ENCODE measurements at places on chromosomes 3 and 15.

DNA sequence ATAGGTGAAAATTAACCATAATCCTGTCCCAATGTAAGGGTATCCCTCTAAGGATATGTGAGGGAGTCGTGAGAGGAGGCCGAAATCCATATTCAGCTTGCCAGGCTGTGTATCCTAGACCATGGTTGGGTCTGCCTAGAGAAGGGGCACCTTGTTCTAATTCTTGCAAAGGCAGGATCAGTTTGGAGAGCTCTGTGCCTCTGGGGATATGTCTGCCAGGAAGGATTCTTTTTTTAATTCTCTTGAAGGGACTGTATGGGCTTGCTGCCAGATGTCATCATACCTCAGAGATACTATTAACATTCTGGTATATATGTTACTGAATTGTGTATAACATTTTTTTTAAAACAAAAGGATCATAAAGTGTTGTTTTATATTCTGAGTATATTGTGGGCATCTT is 2.4 kb downstream of the ATP1B3 start:
- DNase-seq, result no peak

- no peak for DNase-seq
These were observed 249.0 kb downstream of the TLE3 start for GRCh38 chr15:69848551-69849231.

GRCh38 chr3:177284383-177284881 is 87.2 kb upstream of the TBL1XR1 start:
- DNase-seq, result no peak

DNA sequence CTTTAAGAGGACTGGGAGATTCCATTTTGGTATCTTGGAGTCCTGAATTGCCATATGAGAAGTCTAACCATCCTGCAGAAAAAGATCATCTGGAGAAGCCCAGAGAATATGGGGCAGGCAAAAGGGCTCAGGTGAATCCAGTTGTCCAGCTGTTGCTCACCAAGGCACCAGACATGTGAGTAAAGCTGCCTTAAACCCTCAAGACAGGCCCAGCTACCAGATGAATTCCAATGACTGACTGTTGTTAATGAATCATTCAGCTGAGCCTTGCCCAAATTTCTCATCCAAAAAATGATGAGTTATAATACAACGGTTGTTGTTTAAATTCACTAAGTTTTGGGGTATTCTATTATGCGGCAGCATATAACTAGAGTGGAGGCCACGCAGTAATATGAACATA is 22.0 kb upstream of the NANOGP8 start:
- no peak for DNase-seq

DNA sequence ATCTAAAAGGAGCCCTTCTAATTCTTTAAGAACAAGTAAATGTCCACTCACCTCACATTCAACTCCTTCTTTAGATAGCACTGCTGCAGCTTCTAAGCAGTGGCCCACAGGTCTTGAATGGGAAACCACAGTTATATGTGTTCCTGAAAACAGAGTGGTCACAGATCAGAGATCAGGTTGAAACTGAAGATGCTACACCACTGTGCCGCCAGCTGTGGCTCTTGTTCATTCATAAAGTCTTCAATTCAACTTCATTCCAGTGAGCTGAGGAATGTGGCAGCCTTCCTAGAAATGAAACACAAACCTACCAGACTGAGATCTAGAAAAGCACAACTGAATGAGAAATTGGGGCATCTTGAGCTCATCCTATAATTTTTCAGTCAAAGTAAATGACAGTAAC is 4.0 kb downstream of the PDHB start:
- no peak for DNase-seq

- DNase-seq, result no peak
These were observed 574.0 kb downstream of the RBMS3 start for GRCh38 chr3:29854821-29855220.

- DNase-seq, result no peak
These were observed 61.6 kb downstream of the LRTM1 start for GRCh38 chr3:54866251-54866650.

GRCh38 chr3:194518652-194519051 is 31.9 kb upstream of the ATP13A3 start:
- no peak for DNase-seq

DNA sequence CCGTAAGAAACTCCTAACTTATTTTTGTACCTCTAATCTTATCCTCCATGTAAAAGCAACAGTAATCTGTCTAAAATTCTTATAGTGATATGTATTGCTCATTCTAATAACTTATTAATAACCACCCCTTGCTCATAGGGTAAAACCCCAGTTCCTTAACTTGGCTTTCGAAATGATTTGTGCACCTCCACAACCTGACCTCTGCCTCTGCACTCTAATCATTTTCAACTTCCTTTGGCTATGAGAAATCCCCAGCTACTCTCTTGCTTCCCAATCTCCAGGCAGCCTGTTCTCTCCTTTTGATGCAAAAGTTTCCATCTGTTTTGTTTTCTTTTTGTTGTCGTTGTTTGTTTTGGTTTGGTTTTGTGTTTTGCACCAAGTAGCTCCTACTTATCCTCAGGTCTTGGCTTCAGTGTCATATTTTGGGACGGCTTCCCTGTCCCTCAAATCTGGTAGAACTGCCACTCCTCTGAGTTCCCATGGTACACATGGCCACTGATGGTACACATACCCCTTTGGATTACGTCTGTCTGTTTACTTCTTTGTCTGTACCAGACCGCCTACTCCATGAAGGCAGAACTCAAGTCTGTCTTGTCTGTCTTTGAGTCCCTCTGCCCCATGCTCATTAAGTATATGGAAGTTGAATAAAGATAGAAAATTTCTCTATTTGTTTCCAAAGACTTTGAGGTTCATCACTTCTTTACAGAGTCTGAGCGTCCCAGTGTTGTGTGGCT is 105.6 kb upstream of the TGFBR2 start:
- no peak for DNase-seq

- no peak for DNase-seq
These were observed 25.0 kb upstream of the CTSH start for GRCh38 chr15:78969687-78970349.

DNA sequence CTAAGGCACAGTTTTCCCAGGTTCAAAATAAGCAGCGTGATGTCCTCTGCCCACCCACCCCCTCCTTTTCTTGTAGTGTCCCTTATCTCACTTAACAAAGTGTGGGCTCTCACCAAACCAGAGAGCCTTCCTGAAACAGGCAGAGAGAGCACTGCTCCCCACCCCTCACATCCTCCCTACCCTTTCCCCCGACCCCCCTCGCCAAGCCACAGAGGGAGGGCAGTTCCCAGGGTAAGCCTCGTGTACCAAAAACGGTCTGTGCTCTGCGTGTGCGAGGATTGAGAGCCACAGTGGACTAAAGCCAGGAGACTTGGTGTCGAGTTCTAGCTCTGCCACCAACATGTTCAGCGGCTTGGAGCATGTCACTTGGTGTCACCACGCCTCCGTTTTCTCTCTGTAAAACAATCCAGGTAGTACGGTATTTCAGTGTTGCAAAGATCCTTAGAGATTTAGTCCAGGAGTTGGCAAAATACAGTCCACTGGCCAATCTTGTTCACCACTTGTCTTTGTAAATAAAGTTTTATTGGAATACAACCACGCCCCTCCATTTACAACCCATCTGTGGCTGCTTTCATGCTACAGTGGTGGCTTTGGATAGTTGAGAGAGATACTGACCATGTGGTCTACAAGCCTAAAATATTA is 249.9 kb downstream of the OPA1 start:
- no peak for DNase-seq

- DNase-seq, result no peak
These were observed 321.5 kb upstream of the CTNNB1 start for GRCh38 chr3:40877631-40878463.

DNA sequence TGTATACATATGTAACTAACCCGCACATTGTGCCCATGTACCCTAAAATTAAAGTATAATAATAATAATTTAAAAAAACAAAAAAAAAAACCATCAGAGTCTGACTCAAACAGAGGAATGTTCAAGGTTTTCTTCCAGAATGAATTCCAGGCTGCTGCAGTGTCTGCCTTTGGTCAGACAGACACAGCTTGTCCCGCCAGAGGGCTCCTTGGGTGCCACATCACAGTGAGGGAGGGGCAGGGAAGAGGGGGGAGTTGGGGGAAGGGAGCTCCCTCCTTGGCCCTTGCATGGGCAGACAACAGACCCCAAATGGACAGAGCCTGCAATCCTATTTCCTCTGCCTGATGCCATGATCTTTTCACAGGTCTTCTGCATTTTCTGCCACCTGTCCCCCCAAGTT is 36.5 kb downstream of the ITGB5 start:
- no peak for DNase-seq

DNA sequence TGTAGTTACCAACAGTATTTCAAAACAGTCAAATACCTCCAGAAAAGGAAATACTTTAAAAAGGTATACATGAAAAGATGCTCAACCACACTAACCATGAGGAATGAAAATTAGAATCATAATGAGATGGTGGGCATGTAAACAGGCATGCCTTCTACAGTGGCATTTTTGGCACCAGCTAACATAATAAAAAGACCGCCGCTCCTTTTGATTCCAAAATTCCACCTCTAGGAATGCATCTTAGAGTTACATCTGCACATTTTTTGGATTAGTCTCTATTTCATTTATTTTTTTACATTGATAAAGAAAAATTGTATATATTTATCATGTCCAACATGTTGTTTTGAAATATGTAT is 37.0 kb upstream of the SPTBN5 start:
- DNase-seq, result no peak

DNA sequence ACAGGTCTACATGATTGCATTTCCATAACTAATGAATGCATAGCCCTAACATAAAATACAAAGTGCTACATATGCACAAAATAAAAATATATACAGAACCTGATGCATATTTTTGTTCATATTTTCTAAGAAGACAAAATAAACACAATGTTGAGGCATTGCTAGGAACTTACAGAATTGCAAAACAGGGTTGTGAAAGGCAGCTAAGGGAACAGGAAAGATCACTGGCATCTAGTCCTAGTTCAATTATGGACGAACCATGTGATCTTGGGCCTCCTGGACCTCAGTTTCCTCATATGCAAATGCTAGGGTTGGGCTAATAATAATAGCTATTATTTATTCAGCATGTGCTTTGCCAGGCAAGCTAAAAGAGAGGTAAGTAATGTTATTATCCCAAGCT is 15.5 kb upstream of the NCEH1 start:
- no peak for DNase-seq

GRCh38 chr3:186879781-186880180 is 37.3 kb downstream of the ADIPOQ start:
- no peak for DNase-seq

GRCh38 chr3:69474186-69474585 is 88.3 kb upstream of the FRMD4B start:
- no peak for DNase-seq

DNA sequence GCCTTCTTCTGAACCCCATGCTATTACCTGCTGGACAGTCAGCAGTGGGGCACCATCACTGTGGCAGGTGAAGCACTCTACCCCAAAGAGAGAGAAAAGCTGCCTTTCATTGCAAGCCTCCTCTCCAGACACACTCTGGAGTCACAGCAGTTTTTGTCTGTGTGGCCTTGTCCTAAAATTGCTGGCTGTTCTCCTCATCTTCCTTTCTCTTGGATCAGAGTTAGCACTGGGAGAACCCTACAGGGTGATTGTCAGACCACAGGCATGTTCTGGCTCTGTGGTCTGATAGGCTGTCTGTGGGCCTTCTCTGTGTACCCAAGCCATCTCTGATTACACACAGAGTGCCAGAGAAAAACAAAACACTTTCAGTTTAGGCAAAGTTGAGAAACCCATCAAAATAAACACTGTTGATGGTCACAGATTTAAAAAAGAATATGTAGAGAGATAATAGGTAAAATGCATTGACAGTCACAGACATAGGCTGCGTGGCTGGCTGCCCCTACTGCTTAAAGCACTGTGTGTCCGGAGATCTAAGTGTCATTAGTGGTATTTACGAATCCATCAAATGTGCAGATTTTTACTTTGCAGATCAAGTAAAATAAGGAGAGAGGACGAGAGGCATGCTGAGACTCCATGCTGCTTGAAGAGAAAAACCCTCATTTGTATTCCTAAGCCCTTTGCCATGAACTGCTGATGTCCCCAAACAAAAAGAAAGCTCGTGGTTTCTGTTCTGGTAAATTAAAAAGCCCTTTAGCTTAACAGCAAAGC is 689.9 kb downstream of the TUSC7 start:
- no peak for DNase-seq

DNA sequence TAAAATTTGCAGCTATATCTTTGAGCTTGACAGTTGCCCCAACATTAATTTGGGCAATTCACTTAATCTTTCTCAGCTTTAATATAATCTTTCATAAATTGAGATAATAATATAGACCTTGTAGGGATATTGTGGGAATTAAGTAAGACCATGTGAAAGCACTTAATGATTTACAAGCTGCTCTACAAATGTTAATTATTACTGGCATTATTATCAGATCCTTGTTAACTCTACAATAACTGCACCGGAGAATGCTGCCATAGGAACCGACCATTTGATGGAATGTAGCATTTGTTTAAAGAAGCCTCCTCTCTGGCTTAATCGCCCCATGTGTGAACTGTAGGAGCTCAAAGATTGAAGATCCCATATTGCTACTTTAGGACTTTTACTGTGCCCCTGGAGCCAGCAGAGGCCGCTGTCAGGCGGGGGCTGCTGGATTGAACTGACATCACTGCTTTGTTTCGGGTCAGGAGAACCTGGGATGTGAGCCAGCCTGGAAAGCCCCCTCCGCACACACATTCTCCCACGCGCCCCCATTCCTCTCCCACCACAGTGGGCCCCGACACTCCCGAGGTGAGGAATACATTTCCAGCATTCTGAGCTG is 154.2 kb upstream of the TNIK start:
- DNase-seq, result no peak

DNA sequence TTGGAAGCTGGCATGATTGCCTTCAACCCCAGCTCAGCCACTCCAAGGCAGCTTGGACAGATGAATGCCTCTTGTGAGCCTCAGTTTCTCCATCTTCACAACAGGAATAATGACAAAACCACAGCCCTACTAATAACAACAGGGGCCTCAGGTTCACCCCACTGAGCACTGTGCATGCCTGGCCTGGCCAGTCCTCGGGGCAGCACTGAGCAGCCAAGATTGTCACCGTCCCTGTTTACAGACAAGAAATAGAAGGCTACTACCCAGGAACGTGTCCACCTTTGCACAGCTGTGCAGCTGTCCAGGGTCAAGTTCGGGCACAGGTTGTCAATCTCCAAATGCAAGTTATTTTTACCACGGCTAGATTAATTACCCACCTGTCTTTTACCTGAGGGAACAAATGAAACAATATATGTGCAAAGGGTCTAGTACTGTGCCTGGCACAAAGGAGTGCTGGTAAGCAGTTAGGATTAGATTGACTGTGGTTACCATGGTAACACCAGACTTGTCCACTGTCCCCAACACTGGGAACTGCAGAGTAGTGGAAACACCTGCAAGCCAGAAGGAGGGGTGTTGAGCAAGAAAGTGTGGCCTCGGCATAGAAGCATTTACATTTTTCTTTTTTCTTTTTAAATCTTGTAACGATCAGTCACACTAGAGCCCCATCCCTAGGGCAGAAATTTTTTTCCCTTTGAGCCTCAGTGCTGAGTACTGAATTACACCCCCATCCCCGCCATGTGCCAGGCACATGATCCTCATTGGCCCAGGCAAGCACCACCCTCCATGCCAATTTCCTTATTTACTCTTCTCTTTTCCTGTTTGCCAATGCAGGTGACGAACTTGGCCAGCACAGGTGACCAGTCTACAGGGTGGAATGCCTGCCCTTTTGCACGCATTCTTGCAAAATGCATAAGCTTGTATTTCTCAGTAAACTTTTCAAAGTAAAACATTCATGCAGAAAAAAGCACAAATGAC is 66.3 kb upstream of the SLC6A6 start:
- no peak for DNase-seq
